ENCODE measurements at places on chromosomes 11 and 22.
A peak's percentile ranks its signal among the peaks of the same experiment; 100 is the strongest.

GRCh38 chr22:38834215-38834953 is 9.4 kb downstream of the NPTXR start:
- no peak for DNase-seq

GRCh38 chr22:38866399-38867123 is 5.5 kb downstream of the CBX6 start:
- DNase-seq: no peak

GRCh38 chr11:111539426-111540113 is 950 bp upstream of the LAYN start:
- peak; percentile 13 for DNase-seq

- no peak for DNase-seq
Measured at GRCh38 chr11:46978005-46978491, 41.5 kb downstream of the CSTPP1 start.

DNA sequence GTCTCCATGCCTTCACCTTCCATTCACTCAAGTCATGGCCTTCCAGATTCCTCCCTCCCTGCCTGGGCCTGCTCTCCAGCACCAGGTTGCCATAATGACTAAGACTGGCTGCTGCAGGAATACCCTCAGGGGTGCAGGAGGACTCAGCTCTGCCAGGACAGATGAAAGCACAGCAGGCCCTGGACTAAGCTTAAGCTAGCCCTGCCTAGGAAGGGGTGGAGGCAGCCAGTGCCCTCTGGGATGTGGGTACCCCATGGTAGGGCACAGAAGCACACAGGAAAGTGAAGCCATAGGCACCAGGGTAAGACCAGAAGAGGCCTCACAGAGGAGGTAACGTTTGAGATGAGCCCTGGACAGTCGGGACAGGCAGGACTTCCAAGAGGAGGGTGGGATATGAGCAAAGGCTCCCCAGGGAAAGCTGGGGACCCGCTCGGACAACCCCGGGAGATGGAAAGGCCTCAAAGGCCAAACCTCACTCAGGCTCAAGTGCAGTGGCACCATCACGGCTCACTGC is 3.0 kb upstream of the RIN1 start:
- no peak for DNase-seq

- no peak for DNase-seq
Measured at GRCh38 chr11:16960250-16960649, 54.0 kb downstream of the PLEKHA7 start.

GRCh38 chr11:28090052-28090749 is 17.8 kb downstream of the KIF18A start:
- no peak for DNase-seq

GRCh38 chr22:37210041-37210803 is 2.1 kb downstream of the SSTR3 start:
- DNase-seq: no peak
